Stimulated activated CD8-positive, alpha-beta memory T cell treated with anti-CD3 and anti-CD28 coated beads, Interleukin-12 subunit alpha, Interleukin-12 subunit beta, amount 100 ng/mL, for 4 hours (primary cell): ENCODE measurements at places on chromosomes 5 and 9.

DNA sequence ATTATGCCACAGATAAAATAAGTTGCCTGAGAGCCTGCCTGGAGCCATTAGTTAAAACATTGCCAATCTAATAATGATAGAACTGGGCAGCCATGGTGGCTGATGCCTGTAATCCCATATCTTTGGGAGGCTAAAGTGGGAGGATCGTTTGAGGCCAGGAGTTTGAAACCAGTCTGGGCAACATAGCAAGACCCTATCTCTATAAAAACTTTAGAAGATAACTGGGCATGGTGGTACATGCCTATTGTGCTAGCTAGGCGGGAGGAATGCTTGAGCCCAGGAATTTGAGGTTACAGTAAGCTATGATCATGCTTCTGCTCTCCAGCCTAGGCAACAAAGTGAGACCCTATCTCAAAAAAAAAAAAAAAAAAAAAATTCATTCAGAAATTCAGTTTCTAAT lies 52.6 kb downstream of the RAI14 start:
- DNase-seq = no peak

DNA sequence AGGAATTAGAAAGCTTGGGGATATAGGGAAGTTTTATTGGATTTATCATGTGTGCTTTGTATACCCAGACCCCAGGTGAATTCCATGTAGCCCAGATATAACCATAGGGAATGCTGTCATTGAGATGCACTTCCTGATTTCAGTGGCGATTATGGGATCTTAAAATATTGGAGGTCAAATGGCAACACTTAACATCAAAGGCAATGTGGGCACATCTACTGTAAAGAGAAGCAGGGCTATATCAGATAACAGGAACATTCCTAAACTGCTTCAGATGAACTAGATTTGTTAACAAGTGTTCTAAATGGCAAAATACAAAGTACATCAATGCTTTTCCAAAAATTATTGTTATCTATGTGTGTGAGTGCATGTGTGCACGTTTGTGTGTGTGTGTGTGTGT lies 883.5 kb upstream of the EDIL3 start:
- DNase-seq = no peak

- no peak for DNase-seq
Measured at GRCh38 chr5:13029211-13029610, 915.3 kb downstream of the DNAH5 start.

GRCh38 chr9:136629001-136629878 lies 33.5 kb upstream of the EGFL7 start:
- DNase-seq = no peak

- no peak for DNase-seq
Measured at GRCh38 chr9:128203707-128204551, 750 bp downstream of the DNM1 start.

- peak; percentile 69 for DNase-seq
Measured at GRCh38 chr9:137095664-137096517, 9.1 kb downstream of the MAN1B1 start.

GRCh38 chr5:2653991-2654390 lies 97.5 kb downstream of the IRX2 start:
- no peak for DNase-seq

DNA sequence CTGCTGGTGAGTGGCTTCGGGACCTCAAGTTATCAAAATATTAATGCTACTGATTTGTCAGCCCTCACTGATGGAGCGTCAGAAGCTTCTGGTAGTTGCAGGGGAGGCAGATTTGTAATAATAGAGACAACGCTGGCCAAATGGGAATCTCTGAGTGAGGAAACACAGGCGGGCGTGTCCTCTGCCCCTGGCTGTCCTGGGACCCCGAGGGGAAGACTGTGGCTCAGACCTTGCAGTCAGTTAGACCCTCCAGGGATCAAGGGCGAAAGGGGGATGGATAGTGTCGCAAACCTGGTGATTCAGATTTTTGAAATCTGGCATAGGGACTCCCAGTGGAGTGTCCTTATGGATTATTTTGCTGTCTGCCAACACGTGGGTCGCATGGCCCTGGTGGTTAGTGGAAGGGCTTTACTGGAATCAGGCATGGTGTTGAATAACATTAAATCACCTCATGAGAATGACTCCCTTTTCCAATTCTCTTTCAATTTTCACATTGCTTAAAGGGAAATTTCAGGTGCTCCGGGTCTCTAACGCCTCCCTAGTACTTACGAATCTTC lies 35.1 kb upstream of the NTNG2 start:
- no peak for DNase-seq

DNA sequence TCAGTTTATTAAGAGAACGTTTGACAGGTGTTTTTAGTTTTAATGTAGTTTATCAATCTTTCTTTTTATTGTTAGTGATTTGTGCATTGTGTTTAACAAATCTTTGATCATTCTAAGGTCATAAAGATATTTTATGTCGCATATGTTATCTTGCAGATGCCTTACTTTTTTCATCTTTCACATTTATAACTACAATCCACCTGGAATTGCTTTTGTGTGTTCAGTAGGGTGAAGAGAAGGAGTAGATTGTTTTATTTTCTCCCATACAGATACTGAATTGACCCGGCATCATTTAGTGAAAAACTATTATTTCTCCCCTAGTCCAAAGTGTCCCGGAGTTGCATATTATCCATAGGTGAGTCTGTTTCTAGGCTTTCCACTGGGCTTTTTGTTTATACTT lies 179.4 kb upstream of the RGMB start:
- no peak for DNase-seq

- DNase-seq = no peak
Measured at GRCh38 chr5:108003178-108003577, 332.4 kb upstream of the EFNA5 start.
